ENCODE measurements at places on chromosomes 2 and 18.

DNA sequence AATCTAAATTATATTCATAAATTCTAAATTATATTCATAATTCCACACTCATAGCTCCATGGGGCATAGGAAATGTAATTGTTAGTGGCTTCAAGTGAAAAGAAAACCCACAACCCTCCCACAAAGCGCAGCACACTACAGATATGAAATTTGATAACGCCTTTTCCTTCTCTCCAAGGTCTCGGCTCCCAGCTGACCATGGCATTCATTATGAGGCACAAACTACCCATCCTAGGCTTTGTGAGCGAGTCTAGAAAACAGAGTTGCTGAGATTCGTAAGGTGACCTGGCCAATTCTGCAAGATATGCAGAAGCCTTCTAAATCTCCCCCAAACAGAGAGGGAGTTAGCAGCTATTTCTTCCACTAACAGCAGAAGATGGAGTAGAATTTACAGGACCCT, 5.4 kb downstream of the NPPC start:
- H3K4me1 ChIP-seq, result peaks cover 5% of the 10 kb centered on the region
- DNase-seq, result no peak
- H3K4me3 ChIP-seq, result no peak overlapping the region
- H3K27me3 ChIP-seq, result peaks cover 33% of the 10 kb centered on the region
- no peaks in the 10 kb centered on the region for H3K36me3 ChIP-seq

GRCh38 chr2:51258301-51258700, 226.4 kb upstream of the NRXN1 start:
- H3K4me3 ChIP-seq, result no peak overlapping the region
- H3K36me3 ChIP-seq, result no peaks in the 10 kb centered on the region
- DNase-seq, result no peak
- no peaks in the 10 kb centered on the region for H3K4me1 ChIP-seq
- no peaks in the 10 kb centered on the region for H3K27me3 ChIP-seq

DNA sequence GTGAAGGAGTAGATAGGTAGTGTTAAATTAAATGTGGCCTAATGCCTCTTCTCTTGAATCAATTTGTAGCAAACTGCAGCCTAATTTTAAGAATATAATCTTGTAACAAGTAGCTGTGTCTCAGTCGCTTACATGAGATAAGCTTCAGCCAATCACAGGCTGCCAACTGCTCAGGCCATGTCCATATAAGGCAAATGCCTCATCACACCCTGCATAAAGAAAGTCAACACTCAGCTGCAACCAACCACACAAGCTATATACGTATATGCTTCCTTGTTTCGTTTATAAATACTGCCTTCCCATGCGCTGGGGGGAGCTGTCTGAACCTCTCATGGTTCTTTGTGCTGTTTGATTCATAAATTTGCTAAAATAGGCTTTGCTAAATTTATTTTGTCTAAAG, 476.3 kb downstream of the TRIB2 start:
- DNase-seq, result peak; percentile 70
- no peaks in the 10 kb centered on the region for H3K4me1 ChIP-seq
- H3K27ac ChIP-seq, result no peak overlapping the region
- H3K27me3 ChIP-seq, result no peaks in the 10 kb centered on the region
- H3K36me3 ChIP-seq, result no peaks in the 10 kb centered on the region

- DNase-seq, result no peak
- H3K4me3 ChIP-seq, result no peak overlapping the region
- H3K27me3 ChIP-seq, result no peaks in the 10 kb centered on the region
- H3K36me3 ChIP-seq, result no peaks in the 10 kb centered on the region
- H3K27ac ChIP-seq, result no peak overlapping the region
Observed at GRCh38 chr2:216015722-216016464, 2.5 kb upstream of the MREG start.

GRCh38 chr18:76986406-76986805, 146.2 kb downstream of the MBP start:
- no peaks in the 10 kb centered on the region for H3K36me3 ChIP-seq
- peaks cover 3% of the 10 kb centered on the region for H3K27me3 ChIP-seq
- H3K4me3 ChIP-seq, result no peak overlapping the region
- no peak overlapping the region for H3K27ac ChIP-seq
- no peak for DNase-seq

GRCh38 chr2:27060323-27060722, 8.9 kb downstream of the AGBL5 start:
- DNase-seq, result no peak
- H3K27ac ChIP-seq, result no peak overlapping the region
- peaks cover 21% of the 10 kb centered on the region for H3K36me3 ChIP-seq

DNA sequence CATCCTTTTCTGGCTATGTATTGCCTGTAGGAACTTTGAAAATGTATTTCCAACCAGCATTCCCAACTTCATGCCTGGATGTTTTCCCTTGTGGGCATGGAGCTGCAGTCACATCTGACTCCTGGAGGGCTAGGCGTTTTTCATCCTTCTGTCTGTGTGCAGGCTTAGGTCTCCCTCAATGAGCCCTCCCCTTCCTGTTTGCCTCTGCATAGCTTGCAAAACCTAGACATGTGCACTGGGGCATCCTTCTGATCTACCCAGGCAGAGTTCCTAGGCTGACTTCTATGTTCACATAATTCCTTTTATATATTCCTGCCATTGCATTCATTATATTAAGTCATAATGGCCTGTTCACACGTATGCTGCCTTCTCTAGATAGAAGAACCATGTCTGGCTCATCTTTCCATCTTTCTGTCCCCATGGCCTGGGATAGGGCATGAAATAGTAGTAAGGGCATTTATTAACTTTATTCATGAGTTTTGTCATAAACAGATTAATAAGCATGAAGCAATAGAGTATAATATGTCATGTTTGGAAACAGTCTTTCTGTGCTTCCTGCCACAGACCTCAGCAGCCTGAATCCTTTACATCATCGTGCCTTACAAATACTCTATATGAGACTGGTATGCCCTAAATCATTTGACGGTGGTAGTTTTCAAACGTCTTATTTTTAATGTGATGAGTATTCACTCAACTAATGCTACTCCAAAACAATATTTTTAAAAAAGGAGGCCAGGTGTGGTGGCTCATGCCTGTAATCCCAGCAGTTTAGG, 195.6 kb downstream of the TGIF1 start:
- no peak overlapping the region for H3K27ac ChIP-seq
- H3K36me3 ChIP-seq, result no peaks in the 10 kb centered on the region

GRCh38 chr2:169365029-169365480, 2.7 kb upstream of the LRP2 start:
- DNase-seq, result no peak
- H3K27me3 ChIP-seq, result peaks cover 37% of the 10 kb centered on the region
- no peaks in the 10 kb centered on the region for H3K36me3 ChIP-seq
- H3K4me3 ChIP-seq, result peak overlapping the region; percentile 41
- peaks cover 9% of the 10 kb centered on the region for H3K4me1 ChIP-seq

- no peak overlapping the region for H3K4me3 ChIP-seq
- no peaks in the 10 kb centered on the region for H3K36me3 ChIP-seq
- H3K27ac ChIP-seq, result no peak overlapping the region
- no peaks in the 10 kb centered on the region for H3K4me1 ChIP-seq
- no peak for DNase-seq
Observed at GRCh38 chr2:71455741-71456569, 2.6 kb downstream of the DYSF start.

DNA sequence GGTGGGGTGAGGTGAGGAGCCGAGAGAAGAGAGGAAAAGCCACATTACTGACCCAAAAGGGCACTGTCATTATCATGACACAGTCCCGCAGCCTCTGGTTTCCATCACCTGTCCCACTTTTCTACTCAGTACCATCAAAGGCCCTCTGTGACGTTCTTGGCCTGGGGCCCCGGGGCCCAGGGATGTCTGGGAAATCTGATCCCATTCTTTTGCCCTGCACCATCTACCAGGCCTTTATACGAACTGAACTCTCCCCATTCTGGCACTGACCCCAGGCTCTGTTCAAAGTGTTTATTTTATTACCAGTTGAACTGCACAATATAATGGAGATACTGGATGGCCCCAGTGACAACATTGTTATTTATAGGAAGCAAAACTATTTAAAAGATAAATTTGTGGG, 89.1 kb downstream of the COL6A3 start:
- peaks cover 36% of the 10 kb centered on the region for H3K4me1 ChIP-seq
- DNase-seq, result peak; percentile 45
- H3K27ac ChIP-seq, result peak overlapping the region; percentile 70
- peaks cover 32% of the 10 kb centered on the region for H3K36me3 ChIP-seq
- no peaks in the 10 kb centered on the region for H3K27me3 ChIP-seq

DNA sequence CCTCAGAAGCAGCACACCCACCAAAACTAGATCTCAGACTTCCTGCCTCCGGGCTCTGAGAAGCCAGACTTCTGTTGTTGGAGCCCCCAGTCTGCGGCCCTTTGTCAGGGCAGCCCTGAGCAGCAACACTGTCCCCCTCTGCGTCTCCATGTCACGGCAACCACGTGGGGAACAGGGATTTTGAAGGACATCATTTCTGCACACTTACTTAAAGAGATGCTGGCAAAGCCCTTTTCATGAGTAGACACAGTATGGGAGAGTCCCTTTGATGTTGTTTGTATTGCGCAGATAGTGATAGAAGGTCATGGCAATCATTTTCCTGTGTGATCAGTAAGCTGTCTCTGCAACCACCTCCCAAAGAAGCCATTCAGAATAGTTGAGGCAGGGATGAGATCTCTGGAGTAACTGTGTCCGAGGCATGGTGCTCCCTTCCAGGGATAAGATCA, 69.1 kb upstream of the ID2 start:
- H3K27me3 ChIP-seq, result peaks cover 9% of the 10 kb centered on the region
- no peaks in the 10 kb centered on the region for H3K4me1 ChIP-seq
- DNase-seq, result no peak
- no peaks in the 10 kb centered on the region for H3K36me3 ChIP-seq
- no peak overlapping the region for H3K27ac ChIP-seq
- H3K4me3 ChIP-seq, result no peak overlapping the region

DNA sequence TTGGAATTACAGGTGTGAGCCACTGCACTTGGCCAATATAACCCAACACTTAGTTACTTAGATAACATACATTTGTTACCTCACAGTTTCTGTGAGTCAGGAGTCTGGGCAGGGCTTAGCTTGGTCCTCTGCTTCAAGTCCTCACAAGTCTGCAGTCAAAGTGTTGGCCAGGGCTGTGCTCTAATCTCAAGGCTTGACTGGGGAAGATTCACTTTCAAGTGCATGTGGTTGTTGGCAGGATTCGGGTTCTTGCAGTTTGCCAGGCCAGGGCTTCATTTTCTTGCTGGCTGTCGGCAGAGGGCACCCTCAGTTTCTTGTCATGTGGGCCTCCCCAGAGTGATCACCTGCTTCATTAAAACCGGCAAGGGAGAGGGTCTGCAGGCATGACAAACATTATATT, 103.7 kb downstream of the SLC4A3 start:
- DNase-seq, result no peak
- no peak overlapping the region for H3K27ac ChIP-seq
- H3K27me3 ChIP-seq, result no peaks in the 10 kb centered on the region
- H3K4me1 ChIP-seq, result no peaks in the 10 kb centered on the region
- no peaks in the 10 kb centered on the region for H3K36me3 ChIP-seq

DNA sequence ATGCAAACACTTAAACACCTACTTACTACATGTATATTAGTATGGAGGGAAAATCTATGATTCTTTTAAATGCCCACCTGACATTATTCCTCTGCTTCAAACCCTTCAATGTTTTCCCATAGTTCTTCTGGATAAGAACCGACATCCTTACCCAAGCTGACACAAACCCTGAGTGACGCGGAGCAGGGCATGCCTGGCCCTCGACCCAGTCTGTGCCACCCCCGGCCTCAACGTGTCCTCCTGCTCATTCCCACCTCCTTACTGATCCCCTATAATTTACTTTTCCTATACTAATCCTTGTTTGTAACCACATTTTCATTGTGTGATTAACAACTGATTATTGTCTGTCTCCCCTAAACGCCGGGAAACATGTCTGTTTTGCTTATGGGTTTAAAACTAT, 17.5 kb downstream of the KIDINS220 start:
- no peaks in the 10 kb centered on the region for H3K27me3 ChIP-seq
- H3K4me3 ChIP-seq, result no peak overlapping the region
- peaks cover 5% of the 10 kb centered on the region for H3K36me3 ChIP-seq
- H3K4me1 ChIP-seq, result no peaks in the 10 kb centered on the region
- DNase-seq, result no peak

DNA sequence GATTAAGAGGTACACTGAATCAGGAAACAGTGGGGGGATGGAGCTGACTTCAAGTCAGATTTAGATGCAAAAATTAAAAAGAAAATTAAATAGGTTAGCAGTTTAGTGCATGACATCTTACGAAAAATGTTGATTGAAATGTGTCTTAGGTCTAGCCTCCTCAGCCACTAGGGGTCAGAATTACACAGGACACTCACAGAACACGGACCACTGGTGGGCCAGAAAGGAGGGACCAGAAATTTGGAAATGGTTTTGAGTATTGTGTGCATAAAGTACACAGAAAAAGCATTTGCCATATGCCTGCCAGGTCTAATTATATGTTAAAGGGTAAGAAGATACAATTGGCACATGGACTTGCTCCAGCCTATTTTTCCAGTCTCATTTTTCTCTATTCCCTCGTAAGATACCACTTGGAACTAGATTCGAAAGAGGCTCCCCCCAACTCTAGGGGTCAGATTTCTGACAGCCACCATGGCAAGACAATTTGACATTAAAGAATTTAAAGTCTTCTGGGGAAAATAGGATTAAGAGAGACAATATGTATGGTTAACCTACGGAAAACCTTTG, 550.2 kb upstream of the SETBP1 start:
- peak; percentile 63 for DNase-seq
- H3K27ac ChIP-seq, result no peak overlapping the region
- H3K4me3 ChIP-seq, result no peak overlapping the region
- H3K36me3 ChIP-seq, result no peaks in the 10 kb centered on the region

- no peaks in the 10 kb centered on the region for H3K36me3 ChIP-seq
- peaks cover 14% of the 10 kb centered on the region for H3K4me1 ChIP-seq
- peak; percentile 15 for DNase-seq
- H3K4me3 ChIP-seq, result no peak overlapping the region
- H3K27me3 ChIP-seq, result no peaks in the 10 kb centered on the region
Observed at GRCh38 chr2:54404270-54404669, 51.9 kb upstream of the SPTBN1 start.

- no peak overlapping the region for H3K27ac ChIP-seq
- peak; percentile 42 for DNase-seq
- peaks cover 15% of the 10 kb centered on the region for H3K27me3 ChIP-seq
- H3K4me1 ChIP-seq, result peaks cover 2% of the 10 kb centered on the region
- no peaks in the 10 kb centered on the region for H3K36me3 ChIP-seq
Observed at GRCh38 chr2:26503231-26503880, 25.4 kb upstream of the OTOF start.

DNA sequence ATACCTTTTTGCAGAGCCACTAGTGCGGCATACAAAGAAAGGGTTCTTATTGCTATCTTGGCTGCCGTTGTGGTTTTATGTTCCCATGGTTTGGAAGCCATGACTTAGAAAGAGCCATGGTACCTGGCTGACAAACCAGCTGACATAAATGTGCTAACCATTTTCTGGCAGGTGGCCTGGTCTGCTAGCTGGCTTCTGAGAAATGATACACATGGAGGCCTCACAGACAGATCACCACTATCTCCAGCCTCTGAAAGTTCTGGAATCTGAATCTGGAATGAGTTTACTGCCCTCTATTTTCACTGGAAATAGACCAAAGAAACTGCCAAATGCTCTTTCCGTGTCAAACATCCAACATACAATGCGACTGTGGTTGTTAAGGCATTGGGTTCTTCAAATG, 123.7 kb downstream of the QPCT start:
- H3K4me3 ChIP-seq, result no peak overlapping the region
- DNase-seq, result no peak
- H3K27ac ChIP-seq, result no peak overlapping the region
- H3K36me3 ChIP-seq, result no peaks in the 10 kb centered on the region

GRCh38 chr2:231088754-231089153, 32.1 kb downstream of the PSMD1 start:
- no peaks in the 10 kb centered on the region for H3K4me1 ChIP-seq
- H3K4me3 ChIP-seq, result no peak overlapping the region
- H3K27ac ChIP-seq, result no peak overlapping the region
- H3K27me3 ChIP-seq, result no peaks in the 10 kb centered on the region

Data from fibroblast of lung (primary cell).